ENCODE measurements at places on chromosomes 16 and 17.

DNA sequence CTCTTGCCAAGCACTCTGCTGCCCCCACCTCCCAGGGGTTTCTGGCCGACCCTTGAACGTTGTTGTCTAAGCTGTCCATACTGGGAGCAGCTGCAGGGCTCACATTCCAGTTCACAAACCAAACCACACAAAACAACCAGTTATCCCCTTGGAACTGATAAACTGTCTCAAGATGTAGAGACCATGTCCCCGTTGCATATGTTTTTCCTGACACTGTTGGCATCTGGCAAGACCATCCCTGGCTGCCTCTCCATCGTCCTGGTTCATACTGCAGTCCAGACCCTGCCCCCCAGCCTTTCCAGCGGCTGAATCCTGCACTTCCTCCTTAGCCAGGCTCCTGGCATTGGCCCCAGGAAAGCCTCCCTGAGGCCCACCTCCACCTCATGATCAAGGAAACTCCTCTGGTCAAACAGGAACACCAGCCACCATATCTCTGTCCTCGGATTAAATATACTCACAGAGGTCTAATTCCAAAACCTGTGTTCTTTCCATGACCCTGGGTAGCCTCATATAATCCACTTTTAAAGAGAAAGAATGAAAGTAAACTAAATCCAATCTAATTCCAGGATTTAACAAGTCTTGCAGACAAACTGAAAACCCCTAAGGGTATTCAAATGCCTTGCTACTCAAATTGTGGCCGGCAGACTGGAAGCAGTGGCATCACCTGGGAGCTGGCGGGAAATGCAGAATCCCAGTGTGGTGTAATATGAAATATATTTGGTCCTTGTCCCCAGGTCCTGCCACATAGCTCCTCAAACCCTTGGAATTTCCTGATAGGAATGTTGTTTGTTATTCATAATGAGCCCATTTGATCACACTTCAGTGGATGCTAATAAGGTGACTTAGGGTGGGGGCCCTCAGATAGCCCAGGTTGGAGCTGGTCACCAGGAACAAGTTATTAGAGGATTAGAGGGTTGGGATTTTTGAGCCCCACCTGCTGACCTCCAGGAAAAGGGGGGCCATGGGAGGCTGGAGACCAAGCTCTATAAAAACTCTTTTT lies 14.2 kb downstream of the GAS7 start:
- DNase-seq = no peak

DNA sequence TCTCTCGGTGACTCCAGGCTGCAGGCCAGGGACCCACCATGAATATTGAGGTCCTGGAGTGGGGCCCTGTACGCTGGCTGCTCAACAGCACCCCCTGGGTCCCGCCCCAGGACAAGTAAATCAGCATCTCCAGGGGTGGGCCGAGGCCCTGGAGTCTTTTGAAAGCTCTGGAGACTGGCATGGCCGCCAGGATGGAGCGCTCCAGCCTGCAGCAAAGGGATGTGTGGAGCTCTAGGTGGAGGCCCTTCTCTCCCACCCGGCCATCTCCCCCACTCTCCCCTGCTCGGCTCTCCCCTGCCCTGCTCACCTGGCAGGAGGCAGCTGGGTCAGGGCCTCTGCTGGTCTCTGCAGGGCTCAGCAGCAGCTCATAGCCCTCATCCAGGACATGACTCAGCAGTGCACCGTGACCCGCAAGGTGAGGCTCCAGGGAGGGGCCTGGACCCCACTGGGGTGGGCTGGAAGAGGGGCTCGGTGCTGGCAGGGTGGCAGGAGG lies 16.6 kb downstream of the SGSH start:
- DNase-seq = no peak

GRCh38 chr17:53471514-53471913 lies 351.2 kb upstream of the KIF2B start:
- no peak for DNase-seq

DNA sequence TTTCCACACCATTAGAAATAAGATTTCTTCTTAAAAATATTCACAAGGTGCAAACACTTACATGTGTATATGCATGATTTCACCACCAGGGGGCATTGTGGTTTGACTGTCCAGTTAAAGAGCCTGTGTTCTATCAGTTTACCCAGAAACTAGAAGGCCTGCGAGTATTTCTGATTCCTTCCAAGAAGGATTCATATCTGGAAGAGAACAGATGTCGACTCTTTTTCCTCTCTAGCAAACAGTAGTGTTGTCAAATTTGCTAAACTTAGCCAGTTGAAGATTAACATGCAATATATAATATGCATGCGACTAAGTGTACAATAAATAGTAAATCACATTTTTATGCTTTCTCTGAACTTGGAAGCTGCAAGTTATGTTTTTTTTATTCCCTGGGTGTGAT lies 404.1 kb downstream of the WWOX start:
- DNase-seq = peak; percentile 29

DNA sequence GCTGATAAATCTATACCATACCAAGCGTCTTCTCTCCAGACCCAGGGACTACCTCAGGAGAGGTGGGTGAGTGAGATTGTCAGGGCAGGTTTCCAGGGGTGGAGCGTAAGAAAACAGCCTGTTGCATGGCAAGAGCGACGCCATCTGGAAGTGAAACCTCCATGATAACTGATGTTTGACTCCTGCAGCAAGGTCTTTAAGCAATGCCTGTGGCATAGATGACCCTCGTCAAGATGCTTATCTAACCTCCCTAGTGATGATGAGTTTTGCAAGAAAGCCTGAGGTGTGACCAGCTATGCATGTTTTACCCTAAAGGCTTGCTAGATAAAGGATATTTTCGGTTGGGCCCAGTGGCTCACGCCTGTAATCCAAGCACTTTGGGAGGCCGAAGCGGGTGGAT lies 71.6 kb downstream of the GSG1L start:
- no peak for DNase-seq

DNA sequence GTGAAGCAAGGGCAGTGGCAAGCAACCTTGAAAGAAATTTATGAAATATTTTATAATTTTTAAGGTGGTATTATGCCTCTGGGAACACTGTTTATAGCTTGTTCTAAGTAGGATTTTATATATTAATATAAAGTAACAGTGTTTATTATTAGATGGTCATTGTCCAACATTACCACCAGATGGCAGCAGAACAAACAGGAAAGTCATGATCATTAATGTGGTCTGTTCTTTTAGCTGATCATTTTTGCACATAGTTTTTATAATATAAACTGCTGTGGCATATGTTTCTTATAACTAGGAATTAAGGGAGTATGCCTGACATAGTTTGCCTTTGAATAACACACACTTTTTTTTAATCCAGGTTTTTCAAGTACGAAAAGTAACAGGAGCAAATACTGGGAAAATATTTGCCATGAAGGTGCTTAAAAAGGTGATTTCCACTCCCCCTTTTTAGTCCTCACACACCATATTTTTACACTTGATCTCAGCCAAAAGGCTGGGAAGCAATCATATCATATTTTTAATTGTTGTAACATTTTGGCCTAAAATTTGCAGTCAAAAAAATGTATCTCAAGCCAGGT lies 21.4 kb downstream of the RPS6KB1 start:
- DNase-seq = peak; percentile 45

- no peak for DNase-seq
Measured at GRCh38 chr17:4789701-4789950, 862 bp downstream of the GLTPD2 start.

- no peak for DNase-seq
Measured at GRCh38 chr17:76241204-76241538, 878 bp upstream of the RNF157 start.

- DNase-seq = no peak
Measured at GRCh38 chr16:89187770-89188392, 12.5 kb downstream of the SLC22A31 start.

GRCh38 chr17:49454050-49454449 lies 39.4 kb upstream of the PHB1 start:
- peak; percentile 40 for DNase-seq

- DNase-seq = peak; percentile 86
Measured at GRCh38 chr16:89216315-89217137, 977 bp upstream of the ZNF778 start.

DNA sequence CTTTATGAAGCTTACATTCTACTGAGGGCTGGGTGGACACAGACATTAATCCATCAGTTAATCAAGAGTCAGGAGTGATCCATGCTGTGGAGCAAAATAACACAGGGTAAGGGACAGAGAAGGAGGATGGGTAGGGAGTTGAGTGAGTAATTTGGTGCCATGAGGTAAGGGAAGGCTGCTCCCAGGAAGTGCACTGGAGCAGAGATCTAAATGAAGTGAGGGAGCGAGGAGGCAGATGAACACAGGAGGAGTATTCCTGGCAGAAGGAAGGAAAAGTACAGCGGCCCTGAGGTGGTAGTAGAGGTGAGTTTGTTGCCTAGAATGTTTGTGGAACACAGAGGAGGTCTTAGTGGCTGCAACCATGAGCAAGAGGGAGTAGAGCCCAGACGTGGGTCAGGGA lies 34.8 kb downstream of the ASIC2 start:
- DNase-seq = no peak

DNA sequence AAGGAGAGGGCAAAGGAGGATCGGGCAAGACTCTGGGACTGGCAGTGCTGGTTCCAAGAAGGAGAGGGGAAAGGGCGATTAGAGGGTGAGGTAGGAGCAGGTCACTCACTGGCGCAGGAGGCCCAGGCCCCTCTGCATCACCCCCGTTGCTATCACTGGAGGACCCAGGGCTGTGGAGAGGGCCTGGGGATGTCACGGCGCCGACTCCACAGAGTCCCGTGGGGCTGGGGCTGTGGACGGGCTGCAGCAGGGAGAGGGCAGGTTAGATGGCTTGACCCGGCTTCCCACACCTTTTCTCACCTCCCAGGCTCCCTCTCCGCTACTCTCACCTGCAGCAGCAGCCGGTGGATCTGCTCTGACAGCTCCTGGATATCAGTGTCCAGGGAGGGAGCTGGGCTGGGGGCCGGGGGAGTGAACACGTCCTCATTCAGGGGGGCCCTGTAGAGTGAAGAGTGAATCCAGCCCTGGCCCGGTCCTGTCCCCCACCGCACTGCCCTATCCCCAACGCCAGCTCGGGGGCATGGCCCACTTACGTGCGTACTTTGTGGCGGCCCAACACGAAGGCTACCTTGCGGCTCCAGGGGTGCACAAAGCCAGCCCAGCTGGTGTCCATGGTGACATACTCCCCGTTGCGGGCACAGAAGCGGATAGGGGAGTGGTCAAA lies 4.9 kb downstream of the PER1 start:
- no peak for DNase-seq

DNA sequence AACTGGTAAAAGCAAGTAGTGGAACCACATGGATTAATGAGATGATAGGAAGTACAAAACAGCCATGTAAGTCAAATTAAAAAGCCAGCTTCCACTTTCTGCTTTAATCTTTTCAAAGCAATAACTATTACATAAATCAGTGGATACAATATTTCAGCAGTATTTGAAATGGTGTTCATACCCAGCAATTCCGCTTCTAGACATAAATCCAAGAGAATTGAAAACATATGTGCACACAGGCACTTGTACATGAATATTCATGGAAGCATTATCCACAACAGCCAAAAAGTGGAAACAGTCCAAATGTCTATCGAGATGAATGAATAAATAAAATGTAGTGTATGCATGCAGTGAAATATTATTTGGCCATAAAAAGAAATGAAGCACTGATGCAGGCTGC lies 27.4 kb downstream of the SLFN12L start:
- no peak for DNase-seq

GRCh38 chr17:59627274-59627673 lies 7.6 kb downstream of the CLTC start:
- DNase-seq = no peak

- DNase-seq = no peak
Measured at GRCh38 chr17:6046431-6046830, 23.7 kb upstream of the WSCD1 start.

- DNase-seq = no peak
Measured at GRCh38 chr16:50539822-50540710, 8.1 kb upstream of the NKD1 start.

DNA sequence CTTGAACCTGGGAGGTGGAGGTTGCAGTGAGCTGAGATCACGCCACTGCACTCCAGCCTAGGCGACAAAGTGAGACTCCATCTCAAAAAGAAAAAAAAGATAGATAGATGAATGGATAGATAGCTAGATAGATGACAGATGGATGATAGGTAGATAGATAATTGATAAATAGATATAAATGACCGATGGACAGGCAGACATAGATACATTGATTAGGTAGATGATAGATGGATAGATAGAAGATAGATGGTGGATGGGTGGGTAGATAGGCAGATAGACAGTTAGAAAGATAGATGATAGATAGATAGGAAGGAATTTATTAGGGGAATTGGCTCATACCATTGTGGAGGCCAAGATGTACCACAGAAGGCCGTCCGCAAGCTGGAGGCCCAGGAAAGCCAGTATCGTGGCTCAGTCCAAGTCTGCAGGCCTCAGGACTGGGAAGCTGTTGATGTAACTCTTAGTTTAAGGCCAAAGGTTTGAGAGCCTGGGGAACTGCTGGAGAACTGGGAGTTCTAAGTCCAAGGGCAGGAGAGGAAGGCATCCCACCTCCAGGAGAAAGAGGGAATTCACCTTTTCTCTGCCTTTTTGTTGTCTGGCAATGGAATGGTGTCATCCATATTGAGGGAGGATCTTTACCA lies 156.1 kb downstream of the SEC14L1 start:
- DNase-seq = no peak

- no peak for DNase-seq
Measured at GRCh38 chr17:31058976-31059375, 35.8 kb upstream of the NF1 start.

DNA sequence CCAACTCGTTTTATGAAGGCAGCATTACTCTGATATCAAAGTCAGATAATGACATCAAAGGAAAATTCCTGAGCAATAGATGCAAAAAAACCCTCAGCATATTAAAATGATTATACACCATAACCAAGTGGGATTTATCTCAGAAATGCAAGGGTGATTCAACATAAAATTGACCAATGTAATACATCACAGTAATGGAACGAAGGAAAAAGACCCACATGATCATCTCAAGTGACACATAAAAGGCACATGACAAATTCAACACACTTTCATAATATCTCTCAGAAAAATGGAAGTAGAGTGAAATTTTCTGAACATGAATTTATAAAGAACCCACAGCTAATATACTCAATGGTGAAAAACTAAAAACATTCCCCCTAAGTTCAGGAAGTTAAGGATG lies 118.8 kb downstream of the ITFG1 start:
- DNase-seq = no peak

- DNase-seq = no peak
Measured at GRCh38 chr16:75227361-75228142, 8.8 kb downstream of the CTRB1 start.

DNA sequence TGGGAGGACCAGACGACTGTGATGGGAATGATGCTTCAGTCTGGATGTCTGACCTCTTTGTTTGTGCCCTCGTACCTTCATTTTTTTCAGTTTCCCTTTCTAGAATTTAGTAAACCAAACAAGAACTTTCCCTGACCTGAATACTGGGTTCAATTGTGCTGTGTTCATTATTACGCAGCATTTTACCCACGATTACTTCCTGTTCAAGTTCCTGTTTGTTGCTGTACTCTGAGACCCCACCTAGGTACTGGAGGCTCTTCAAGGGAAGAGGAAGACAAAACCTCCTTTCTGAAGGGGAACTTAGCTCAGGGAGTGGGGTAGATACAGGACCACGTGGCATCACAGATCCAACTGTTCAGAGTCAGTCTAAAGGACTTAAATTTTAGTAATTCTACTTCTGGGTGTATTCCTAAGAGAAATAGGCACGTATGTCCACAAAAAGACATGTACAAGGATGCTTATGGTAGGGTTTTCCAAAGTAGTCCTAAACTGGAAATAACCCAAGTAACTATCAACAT lies 9.2 kb upstream of the PRKCB start:
- DNase-seq = no peak

All from H4 (cell line).